ENCODE measurements at places on chromosomes 2 and 18.

DNA sequence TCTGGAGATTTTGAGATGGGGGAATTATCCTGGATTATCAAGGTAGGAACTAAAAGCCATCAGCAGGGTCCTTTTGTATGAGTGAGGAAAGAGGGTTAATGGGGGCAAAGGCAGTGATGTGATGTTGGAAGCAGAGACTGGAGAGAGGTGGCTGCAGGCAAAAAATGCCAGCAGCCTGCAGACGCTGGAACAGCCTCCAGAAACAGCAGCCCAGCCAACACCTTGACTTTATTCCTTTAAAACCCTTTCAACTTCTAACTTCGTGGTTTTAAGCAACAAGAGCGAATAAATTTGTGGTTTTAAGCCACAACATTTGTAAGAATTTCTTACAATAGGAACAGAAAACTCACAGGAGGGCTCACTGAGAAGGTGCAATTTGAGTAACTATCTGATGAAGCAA is 523.1 kb upstream of the HS6ST1 start:
- DNase-seq = no peak

DNA sequence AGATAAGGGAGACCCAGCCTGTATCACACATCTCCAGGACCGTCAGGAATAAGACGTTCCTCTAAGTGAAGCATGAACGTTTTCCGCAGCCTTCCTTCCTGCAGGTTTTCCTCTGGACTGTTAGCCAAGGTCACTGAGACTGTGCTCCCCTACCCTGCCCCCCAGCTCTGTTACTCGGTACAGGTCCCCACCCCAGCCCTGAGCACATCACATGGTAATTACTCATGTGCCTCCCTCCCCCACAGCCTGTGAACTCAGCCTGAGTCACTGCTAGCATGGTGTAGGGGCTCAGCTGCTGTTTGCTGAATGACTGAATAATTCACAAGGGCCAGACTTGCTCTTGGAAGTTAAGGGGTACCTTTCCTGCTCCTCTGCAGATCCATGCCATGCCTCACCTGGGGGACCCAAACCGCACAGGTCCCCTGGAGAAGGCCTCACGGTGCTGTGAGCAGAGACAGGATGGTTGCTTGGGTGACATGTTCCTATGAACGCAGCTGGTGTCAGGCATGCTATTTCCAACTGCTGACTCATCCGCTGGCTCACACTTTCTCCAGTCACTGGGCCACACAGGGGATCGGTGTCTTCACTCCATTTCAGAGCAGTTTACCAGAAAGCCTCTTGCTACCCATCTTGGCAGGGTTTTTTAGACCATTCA is 88.2 kb downstream of the PLB1 start:
- no peak for DNase-seq

- no peak for DNase-seq
These were observed 20.4 kb upstream of the IL1R1 start for GRCh38 chr2:102122115-102122514.

- DNase-seq = peak; percentile 55
These were observed 161.2 kb upstream of the PIEZO2 start for GRCh38 chr18:11310476-11311086.

DNA sequence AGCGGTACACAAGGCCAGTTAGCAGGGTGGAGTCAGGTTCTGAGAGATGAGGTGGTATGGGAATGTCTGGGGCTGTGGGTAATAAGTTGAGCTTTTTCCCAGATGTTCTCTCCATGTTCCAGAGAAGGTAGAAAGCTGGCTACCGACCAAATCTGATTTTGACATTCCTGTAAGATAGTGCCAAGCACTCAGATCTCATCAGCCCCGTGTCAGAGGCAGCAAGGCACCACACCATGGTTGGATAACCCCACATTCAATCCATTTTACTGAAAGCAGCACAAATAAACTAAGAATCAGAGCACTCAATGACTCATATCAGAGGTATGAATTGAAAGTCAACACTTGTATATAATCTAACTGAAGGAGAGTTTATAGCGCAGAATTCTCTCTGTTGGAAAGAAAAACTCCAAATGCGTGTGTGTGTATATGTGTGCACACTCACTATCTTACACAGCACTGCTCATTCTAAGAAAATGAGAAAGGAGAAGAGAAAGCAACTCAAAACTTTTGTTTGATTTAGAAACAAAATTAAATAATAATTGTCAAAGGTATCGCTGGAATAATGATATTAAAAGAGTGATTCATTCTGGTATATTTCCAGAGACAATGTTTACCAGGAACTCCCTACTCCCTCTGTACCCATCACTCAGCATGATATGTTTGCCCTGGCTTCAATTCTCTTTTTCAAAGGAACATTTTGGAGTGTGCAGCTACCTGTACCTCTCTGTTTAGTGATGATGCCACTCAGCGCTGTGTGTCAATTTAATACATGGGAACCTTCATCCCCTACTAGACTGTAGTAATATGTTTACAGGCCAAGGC is 375.1 kb upstream of the ID2 start:
- DNase-seq = no peak

DNA sequence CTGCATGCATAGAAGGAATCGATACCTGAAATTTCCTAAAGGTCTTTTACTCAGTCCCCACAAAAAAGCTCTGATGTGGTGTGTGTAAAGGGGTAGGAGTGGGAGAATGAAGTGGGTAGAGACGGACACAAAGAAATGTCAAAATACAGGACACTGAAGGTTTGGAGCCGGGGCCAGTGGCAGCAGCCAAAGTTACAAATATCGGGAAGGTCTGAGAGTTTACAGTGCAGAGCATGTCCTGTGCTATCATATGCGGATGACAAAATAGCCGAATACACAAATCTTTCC is 89.9 kb upstream of the STON1 start:
- DNase-seq = no peak

- no peak for DNase-seq
These were observed 123.2 kb downstream of the SMAD7 start for GRCh38 chr18:48827291-48828193.

DNA sequence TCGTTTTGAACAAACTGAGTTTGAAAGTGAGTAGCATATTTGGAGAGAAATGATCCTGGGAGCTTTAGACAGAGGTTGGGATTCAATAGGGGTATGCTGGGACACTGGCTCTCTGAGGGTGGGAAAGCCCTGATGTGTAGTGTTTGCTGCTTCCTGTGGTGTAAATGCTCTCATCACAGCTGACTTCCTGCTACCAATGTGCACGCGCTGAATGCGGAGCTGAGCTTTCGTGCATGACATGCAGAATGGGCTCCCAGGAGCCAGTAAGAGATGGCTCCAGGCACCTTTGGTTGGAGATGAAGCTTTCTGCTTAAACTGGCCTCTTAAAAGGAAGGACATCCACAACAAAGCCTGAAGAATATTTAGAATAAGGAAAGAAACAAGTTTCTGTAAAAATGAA is 224.1 kb upstream of the CCDC150 start:
- no peak for DNase-seq

GRCh38 chr2:141930803-141931202 is 200.0 kb downstream of the LRP1B start:
- no peak for DNase-seq

Data from iPS DF 6.9 (cell line).